ENCODE measurements at places on chromosomes 4 and X.

DNA sequence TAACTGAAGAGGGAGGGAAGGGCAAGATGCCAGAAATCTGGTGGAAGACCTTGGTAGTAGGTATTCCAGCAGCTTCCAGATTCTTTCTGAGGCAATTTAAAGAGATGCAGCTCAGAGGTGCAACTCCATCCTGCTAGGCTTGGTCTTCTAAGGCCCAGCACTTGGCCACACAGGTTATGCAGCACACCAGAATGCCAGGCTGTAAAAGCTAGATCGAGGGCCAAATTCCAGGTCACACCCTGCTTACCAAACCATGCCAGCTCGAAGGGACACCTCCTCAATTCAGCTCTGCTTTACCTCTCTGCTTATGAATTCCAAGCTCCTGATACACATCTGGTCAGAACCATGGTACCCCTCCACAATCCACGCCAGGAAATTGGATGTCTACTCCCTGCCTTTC is 19.8 kb upstream of the ATXN3L start:
- DNase-seq, result no peak

- no peak for DNase-seq
Observed at GRCh38 chrX:122582280-122582974, 601.7 kb upstream of the GRIA3 start.

- DNase-seq, result no peak
Observed at GRCh38 chrX:38657562-38657961, 96.2 kb downstream of the TSPAN7 start.

DNA sequence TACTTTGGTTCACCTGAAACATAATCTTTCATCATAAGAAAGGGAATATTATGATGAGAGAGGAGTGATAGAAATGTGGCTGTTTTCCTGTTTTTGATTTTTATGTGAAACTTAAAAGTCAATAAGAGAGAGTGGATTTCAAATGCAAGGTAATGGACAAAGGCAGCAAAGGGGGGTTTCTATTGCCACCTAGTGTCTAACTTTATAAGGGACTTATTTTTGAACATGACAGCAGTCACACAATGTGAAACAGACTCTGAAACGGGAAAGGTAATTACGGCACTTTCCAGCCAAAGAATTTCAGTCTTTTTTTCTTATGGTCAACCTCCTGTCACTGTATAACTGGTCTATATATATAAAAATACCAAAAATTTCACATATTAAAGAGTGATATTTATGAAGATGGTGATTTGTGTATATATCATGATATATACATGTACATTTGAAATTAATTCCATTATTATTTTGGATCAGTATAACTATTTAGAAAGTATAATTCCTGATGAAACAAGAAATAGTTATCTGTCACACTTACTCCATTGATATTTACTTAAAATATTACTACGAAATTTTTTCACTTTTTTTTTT is 127.1 kb downstream of the FBXO8 start:
- DNase-seq, result no peak

DNA sequence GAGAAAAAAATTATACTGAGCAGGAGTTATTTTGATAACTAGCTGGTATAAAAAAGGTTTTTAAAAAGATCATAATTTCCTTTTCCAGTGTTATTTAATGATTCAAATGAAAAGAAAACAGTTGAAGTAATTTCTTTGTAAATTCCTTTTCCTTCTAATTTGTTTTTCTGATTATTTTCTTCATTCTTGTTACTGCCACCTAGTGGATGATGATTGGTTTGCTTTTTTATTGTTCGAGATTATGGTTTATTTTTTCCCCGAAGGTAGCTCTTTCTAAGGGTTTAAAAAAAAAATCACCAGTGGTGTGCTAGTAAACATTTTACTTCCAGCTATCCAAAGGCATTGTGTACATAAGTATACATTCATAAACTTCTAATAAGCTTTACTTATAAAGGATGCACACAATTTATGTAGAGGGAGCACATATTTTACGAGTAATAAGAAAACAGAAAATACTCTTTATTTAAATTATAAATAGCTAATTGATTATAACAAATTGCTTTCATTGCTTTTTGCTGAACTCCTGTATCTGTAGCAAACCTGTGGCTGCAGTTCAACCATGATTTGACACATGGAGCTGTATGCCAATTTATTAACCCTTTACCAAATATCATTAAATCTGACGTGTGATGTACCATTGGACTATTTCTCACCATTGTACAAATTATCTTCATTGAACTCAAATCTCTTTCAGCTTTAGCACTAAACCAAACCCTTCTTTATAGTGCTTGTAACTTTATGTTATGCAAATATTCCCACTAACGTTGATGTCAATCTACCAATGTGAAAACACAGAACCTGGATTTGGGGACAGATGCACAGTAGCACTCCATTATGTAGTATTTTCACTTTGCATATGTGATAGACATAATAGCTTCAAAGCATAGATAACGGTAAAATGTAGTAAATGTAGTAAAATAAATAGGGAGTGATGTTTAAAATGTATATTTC is 97.8 kb upstream of the ANK2 start:
- no peak for DNase-seq

GRCh38 chr4:52585379-52585778 is 73.7 kb downstream of the USP46 start:
- DNase-seq, result no peak

DNA sequence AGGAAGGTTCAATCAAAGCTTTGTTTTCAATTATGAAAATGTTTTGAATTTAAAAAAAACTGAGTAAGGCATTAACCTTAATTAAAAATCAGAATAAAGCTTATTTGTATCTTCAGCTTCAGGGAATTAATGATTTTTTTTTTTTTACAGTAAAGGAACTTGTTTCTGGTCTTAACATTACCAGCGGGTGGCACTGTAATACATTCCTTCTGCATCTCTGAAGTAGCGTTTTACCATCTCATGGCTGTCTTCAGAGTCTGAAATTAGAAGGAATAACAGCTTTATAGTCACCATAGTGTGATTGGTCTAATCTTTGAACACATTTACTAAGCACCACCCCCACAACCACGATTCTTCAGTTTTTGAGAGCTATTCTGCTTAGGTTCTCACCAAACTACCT is 102.6 kb downstream of the IL1RAPL2 start:
- no peak for DNase-seq

DNA sequence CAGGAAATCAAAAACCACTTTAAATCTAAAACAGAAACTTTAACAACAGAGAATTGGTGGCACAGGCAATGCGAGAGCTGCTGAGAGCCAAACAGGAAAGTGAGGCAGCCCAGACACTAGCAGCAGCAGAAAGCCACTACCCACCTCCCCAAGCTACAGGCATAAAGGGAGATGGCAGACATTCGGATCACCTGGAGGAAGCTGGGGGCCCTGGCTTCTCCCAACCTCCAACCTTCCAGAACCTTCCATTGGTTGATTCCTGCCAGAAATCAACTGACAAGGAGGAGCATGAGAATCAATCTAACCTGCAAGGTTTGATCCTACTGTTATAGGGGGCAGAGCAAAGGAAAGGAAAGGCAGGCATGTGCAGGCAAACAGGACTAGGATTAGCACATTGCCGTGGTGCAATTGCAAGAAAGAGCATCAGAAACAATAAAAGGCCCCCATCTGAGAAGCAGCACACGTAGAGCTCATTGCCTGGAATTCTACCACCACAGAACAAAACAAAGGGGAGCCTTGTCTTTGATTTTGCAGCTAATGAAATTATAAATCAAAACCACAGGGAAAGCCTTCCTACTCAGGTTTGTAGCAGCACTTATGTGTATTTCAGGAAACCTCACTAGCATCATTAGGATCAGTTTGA is 427.3 kb upstream of the RASGEF1B start:
- DNase-seq, result no peak

DNA sequence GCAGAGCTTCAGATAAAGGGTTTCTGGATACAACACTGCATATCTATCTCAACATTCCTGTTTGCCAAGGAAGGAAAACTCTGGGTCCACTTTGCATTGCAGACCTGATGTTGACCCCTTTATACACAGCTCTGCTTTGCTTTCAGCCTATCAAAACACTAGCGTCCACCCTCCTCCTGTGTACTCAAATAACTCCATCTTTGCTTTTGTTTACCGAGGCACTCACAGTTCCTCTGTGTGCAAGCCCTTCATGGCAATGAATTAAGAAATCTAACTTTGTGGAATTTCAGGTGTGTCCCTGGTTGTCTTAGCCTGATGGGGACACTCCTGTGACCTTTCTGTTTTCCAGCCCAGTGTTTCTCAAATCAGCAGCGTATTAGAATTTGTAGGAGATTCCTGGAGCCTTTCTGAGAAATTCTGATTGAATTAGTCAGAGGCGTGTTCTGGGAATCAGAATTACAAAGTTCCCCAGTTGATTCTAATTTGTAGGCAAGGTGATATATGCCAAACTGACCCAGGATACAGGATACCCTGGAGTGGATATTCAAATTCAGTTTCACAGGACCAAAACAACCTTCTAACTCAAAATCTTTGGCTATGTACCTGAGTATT is 68.6 kb downstream of the DTHD1 start:
- no peak for DNase-seq

GRCh38 chr4:113146876-113147358 is 97.5 kb downstream of the ANK2 start:
- DNase-seq, result no peak

DNA sequence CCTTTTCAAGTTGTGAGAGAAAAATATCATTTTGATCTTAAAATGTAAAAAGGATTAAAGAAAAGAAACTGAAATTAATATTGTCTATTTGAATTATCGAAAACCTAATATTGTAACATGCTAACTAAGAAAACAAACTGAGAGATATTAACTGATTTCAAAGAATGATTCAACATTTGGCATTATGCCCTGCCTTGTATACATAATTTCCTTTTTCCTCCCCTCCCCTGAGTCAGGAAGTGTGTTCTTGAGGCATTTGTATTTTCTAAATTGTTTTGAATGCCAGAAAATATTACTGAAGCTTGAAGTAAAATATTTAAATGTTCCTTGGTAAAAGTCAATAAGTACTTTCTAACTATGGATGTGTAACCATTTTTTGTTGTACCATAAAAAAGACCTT is 49.4 kb downstream of the RPS6KA3 start:
- DNase-seq, result no peak

DNA sequence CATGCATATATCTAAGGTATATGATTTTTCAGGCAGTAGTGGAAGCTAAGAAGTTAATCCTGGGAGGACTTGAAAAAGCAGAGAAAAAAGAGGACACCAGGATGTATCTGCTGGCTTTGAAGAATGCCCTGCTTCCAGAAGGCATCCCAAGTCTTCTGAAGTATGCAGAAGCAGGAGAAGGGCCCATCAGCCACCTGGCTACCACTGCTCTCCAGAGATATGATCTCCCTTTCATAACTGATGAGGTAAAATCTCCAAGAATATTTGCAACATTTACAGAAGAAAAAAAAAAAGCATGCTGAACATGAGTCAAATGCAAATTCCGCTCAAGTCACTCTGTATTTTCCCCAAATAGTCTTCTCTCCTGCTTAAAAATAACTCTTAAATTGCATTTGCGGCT is 32.1 kb downstream of the MTTP start:
- no peak for DNase-seq

- DNase-seq, result no peak
Observed at GRCh38 chr4:188680004-188680666, 540.9 kb downstream of the TRIML1 start.

- no peak for DNase-seq
Observed at GRCh38 chr4:6437826-6438238, 34.6 kb downstream of the PPP2R2C start.

DNA sequence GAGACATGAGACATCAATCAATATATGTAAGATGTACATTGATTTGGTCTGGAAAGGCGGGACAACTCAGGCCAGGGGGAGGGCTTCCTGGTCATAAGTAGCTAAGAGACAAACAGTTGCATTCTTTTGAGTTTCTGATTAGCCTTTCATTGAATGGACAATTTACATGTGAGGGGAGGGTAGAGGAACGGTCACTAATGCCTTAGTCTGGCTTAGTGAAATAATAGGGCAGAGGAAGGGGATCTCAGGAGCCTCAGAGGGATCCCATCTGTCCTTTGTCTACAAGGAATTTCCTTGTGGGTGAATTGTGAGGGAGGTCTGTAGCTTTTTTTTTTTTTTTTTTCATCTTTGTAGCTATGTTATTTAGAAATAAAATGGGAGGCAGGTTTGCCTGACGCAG is 88.3 kb downstream of the GK start:
- no peak for DNase-seq

GRCh38 chr4:15920723-15921591 is 17.6 kb downstream of the FGFBP1 start:
- DNase-seq, result no peak

GRCh38 chr4:174256277-174256713 is 27.2 kb downstream of the FBXO8 start:
- no peak for DNase-seq

DNA sequence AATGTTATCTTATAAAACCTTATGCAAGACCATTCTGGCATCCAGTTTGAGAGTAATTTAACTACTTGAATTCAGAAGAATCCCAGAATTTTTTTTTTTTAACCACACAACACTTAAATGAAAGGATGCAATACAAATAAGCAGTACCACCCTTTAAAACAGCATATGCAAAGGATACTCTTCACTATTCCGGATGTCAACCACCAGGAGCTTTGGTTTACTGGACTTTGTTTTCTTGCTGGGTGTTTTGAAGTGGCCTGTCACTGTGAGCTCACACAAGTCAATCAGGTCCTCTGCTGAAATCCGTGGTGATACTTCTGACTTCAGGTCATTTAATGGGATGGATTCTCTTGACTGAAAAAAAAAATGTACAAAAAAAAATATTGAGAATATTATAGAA is 200.0 kb downstream of the TBCK start:
- no peak for DNase-seq

- no peak for DNase-seq
Observed at GRCh38 chr4:140720387-140721304, 35.5 kb downstream of the TBC1D9 start.
